ENCODE measurements at places on chromosomes 3 and 15.

DNA sequence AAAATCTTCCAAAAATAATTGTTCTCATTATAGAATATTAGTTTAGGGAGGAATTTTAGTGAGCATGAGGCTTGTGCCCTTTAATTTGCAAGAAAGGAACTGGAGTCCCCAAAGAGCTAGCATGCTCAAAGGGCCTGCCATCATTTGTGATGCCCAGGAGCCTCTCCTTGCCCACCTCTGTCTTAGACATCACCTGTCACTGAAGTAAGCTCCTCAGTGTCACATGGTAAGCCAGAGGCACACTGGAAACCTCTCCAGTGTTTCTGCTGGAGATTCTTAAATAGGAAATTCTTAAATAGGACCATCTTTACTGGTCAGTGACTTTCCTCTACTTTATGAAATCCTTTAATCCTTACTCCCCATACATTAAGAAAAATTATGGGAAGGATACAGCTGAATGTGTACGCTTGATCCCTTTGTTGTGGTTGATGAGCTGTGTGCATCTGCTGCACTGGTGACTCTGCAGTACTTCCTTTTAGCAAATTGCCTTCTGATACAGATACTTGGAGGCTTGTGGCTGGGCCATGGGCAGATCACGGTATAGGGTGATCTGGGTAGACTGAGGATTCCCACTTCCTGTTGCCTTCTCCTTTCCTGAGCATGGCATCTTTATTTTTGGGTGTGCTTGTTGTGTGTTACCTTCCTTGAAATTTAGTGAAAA, 197.4 kb downstream of the KLHL25 start:
- DNase-seq, result no peak

DNA sequence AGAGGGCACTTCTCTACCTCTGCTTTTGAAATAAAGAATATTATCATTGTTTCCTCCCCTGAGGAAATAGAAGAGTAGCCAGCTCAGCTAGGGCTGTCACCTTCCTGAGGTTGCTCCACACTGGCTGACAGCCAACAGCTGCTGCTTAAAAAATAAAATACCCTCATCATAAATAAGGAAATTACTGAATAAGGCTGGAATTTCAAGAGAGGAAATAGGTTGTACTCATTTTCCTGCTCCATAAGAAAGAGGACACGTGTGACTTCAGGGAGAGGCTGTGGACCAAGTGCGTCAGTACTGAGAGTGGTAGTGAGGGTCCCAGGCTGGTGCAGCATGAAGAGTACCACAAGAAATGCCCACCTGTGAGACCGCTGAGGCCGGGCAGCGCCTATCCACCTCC, 8.1 kb upstream of the C2CD4B start:
- no peak for DNase-seq

- DNase-seq, result no peak
Observed at GRCh38 chr3:128489674-128489926, 3.4 kb downstream of the GATA2 start.

GRCh38 chr3:167302678-167303077, 77.4 kb downstream of the ZBBX start:
- no peak for DNase-seq

DNA sequence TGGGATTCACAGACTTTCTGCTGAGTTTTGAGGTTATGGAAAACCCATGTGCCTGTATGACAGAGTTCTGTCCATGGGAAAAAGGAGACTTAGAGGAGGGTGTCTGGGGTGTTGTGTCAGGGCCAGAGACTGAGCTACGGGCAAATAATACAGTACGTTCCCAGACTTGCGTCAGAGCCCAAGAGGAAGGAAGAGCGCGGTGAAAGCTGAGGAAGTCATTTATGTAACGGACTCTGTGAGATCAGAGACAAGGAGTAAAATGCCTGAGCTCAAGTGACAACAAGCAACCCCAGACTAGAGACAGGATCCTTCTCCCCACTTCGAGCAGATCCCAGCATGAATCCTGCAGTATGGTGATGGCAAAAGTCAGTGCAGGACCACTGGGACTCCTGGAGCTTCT, 368.6 kb upstream of the MCTP2 start:
- DNase-seq, result no peak

DNA sequence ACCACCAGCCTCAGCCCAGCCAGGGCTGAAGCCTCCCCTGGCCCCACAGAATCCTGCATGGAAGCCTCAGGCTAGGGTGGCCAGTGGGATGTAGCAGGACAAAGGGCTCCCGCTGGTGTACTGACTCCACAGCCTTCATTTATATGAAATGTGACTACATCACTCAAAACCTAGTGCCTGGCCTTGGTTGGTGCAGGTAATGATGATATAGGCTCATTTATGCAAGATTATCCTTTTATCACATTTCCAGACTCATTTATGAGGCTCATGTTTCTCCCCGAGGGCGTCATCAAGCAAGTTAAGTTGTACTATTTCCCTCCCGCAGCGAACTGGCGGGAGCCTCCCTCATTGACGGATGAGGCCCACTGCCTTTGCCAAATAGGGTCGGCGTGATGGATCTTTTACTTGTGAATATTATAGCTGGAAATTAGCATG, 179.1 kb upstream of the SMAD3 start:
- DNase-seq, result no peak

DNA sequence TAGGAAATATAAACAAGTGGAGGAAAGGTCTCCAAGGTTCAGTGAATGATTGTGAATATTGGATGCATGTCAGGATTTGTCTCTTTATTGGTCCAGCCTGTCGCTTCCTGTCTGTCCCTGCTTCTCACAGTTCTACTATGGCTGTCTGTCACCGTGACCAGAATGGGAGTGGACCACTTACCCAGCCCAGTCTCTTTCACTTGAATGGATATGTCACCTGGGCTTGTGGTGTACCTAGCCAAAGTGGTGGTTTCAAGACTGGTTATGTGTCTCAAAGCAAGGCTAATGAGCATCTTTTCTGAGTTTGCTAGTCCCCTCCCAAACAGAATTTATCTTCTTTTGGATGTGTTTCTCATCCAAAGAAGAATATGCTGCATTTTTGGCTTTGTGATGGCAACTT, 231.7 kb downstream of the PTPRG start:
- no peak for DNase-seq

DNA sequence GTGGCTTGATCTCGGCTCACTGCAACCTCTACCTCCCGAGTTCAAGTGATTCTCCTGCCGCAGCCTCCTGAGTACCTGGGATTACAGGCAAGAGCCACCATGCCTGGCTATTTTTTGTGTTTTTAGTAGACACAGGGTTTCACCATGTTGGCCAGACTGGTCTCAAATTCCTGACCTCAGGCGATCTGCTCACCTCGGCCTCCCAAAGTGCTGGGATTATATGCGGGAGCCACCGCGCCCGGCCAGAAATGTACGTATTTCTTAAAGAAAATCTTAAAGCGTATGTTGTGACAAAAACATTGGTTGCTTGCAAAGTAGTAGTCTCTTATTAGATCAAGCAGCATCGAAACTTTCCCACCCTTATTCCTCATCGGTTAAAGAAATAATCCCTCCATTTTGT, 748.9 kb upstream of the NR2F2 start:
- DNase-seq, result no peak

- DNase-seq, result no peak
Observed at GRCh38 chr3:133853925-133854227, 41.8 kb downstream of the RAB6B start.

DNA sequence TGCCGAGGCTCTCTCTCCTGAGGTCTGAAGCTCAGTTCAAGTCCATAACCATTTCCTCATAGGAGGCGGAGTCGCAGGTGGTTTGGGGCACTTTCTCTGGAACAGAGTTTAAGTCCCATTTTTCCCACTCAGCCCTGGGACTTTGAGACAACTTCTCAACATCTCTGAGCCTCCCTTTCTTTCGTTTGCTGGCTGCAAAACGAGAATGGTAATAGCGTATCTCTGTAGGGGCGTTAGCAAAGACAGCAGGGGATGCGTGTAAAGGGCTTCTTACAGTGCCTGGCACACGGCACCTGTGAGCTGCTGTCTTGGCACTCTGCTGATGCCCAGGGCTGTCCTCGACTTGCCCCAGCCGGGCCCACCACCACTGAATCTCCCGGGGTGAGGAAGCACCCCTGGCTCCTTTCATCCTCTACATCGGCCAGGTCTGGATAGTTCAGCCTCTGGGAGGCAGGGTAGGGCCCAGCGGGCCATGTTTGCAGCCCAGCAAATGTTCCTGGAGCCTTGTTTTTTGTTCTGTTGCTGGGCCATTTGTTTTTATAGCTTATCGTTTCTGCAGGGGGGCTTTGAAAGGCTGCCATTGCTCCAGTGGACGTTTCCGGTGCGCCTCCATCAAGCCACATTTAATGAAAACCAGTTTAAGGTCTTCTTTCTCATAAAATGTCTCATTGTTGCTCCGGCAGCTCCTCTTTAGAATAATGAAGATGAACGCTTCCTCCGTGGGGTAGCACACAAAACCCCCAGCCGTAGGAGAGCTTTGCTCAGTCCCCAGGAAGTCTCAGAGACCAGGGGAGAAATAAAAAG, 60.0 kb upstream of the WNT5A start:
- DNase-seq, result no peak

DNA sequence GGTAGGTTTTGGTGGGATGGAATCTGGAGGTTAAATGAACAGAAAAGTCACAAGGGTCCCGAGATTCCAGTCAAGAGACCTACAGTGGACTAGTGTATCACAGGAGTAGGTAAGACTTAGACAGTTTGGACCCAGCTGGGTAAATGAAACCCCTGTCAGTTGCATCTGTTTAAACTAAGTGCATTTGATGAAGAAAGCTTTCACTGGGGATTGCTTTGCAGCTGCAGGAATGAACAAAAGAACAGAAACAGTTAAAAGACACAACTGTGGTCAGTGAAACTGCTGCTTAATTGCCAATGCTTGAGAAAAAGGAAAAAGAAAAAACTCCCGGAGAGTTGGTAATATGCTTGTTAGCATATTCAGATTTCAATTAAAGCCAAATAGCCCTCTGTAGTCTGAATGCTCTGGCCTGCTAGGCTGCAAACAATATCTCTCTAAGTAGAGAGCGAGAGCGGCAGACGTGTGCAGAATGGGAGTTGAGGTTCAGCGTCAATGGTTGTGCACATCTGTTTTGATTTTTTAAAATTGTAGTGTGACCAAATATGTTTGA, 37.1 kb downstream of the OXNAD1 start:
- DNase-seq, result no peak

DNA sequence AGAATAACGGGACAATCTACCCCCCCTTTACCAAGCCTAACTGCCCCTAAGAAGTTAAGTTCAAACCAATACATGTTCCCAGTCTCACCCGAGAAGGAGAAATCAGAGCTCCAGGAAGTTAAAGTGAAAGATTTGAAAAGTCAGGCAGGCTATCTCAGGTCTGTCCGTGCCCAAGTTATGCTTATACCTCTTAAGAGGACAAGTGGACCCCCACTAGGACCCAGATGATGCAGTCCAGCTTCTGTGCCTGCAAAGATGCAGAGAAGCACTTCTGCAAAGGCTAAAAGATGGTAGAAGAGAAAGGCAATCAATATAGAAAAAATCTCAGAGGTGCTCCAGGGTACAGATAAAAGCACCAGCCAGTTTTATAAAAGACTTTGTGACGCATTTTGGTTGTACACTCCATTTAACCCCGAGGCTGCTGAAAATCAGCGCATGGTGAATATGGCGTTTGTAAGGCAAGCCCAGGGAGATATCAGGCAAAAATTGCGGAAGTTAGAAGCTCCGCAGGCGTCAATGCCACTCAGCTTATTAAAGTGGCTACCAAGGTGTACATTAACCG, 9.8 kb upstream of the SLC9C1 start:
- no peak for DNase-seq

GRCh38 chr15:92017882-92018534, 164.5 kb downstream of the SLCO3A1 start:
- DNase-seq, result no peak

GRCh38 chr15:94256511-94256910, 25.1 kb downstream of the MCTP2 start:
- no peak for DNase-seq

DNA sequence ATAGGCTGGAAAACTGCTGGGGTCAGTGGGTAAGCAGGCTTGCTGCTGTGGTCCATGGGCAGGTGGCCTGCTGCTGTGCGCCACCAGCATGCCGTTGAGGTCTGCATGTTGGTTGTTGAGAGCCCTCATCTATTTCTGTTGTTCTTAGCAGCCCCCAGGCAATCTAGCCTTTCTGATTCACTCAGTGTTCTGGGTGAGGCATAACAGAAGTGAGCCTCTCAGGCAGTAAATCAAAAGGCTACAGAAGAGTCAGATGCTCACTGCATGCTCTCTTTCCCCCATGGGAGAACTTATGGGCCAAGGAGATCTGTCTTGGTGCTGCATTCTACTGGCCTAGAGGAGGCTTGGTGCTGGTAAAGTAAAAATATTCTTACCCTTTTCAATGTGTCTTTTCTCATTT, 67.8 kb upstream of the ATP10A start:
- DNase-seq, result no peak

DNA sequence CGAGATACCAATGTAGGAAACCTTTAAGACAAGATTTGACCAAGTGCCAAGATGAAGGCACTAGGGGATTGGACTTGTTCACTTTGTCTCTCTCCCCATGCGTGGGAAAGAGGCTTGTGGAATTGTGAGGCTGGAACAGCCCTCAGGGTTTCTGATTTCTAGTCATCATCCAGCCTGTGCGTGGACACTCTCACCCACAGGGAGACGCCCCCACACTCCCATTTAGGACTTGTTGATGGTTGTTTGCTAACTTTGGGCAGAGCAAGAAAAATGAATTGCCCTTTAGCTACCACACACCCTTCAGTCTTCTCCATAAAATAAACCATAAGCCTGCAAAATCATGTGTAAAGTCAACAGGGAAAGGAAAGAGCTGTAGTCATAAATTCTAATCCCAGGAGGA, 18.4 kb downstream of the ACKR2 start:
- DNase-seq, result no peak

Data from NCI-H1417 (cell line).